Stimulated activated CD4-positive, alpha-beta T cell treated with anti-CD3 and anti-CD28 coated beads, Interleukin-12 subunit alpha, Interleukin-12 subunit beta, amount 100 ng/mL, for 48 hours (primary cell): ENCODE measurements at places on chromosomes 5 and 9.

GRCh38 chr9:136438548-136439480, 831 bp downstream of the INPP5E start:
- DNase-seq, result peak; percentile 14

- DNase-seq, result no peak
Measured at GRCh38 chr5:123156577-123157296, 67.7 kb downstream of the PRDM6 start.

DNA sequence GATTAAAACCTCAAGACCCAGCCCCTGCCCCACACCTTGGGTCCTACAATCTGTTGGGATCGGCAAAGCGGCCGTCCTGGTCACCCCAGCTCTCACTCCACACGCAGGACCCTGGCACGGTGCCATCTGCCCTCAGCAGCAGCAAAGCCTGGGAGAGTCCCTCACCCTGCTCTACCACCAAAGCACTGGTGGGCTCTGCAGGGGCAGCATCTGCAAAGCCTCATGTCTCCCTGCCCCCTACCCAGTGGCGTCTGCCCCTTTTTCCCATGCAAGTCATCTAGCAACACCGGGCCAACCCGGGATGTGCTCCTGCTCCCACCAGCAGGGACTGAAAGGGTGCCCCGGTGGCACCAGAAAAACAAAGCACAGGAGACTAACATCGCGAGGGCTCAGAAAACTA, 19.6 kb upstream of the CNOT6 start:
- DNase-seq, result no peak

DNA sequence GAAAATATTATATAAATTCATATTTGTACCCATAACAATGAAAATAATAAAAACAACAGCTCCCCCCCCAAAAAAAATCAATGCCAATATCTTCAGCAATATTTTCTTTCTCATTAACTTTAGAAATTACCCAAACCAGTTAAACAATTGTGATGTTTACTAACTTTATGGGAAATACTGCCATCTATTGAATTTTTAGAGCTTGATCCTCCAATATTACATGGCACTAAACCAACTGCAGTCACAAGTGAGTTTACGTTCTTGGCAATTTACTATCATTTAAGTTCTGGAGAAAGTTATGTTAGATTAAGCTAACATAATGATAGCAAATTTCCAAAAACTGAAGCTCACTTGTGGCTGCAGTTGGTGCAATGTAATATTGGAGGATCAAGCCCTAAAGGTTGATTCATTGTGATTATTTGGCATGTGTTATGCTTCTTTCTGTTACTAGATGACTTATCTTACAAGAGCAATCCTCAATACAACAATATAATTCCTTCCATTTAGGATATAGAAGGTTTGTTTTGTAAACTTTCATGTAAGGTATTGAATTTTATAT, 379.5 kb downstream of the CDH18 start:
- DNase-seq, result no peak
